ENCODE measurements at places on chromosomes 5 and 9. TPM values are rescaled to one million over a fixed set of nuclear protein-coding genes. Genes with fewer than 3 reads are reported as not detected.

GRCh38 chr9:114150608-114151007 is 4.7 kb upstream of the COL27A1 start:
- DNase-seq: no peak

The FAM81B gene
- total RNA-seq: not detected

DNA sequence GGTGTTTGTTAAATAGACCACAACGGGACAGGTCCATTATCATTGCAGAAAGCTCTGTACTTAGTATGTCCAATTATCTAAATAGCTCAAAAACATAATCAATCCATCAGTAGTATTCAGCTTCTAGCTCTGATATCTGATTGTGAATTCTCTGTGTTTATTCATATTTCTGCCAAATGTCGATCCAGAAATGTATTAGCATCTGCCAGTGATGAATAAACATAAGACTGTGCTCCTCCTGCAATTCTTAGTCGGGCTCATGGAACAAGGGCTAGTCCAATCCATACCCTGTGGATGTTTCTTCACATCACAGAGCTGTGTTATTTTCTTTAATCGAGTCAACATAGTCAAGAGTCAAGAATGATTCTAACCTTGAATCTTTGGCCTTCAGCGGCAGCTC is 1612.1 kb upstream of the WWC1 start:
- no peak for DNase-seq

DNA sequence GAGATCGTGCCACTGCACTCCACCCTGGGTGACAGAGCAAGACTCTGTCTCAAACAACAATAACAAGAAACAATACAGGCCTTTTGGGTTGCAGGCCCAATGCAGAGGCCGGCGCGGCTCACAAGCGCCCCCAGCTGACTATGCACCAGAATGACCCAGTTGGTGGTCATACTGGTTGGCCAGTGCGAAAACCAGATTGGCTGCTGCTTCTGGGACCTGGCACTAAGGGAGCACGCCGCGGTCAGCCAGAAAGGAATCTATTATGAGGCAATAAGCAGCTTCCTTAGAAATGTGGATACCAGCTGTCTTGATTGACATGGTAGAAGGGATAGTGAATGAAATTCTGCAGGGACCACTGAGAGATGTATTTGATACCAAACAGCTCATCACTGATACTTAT is 35.0 kb downstream of the RANBP17 start:
- no peak for DNase-seq

- no peak for DNase-seq
Measured at GRCh38 chr5:168365581-168366081, 74.2 kb downstream of the WWC1 start.

DNA sequence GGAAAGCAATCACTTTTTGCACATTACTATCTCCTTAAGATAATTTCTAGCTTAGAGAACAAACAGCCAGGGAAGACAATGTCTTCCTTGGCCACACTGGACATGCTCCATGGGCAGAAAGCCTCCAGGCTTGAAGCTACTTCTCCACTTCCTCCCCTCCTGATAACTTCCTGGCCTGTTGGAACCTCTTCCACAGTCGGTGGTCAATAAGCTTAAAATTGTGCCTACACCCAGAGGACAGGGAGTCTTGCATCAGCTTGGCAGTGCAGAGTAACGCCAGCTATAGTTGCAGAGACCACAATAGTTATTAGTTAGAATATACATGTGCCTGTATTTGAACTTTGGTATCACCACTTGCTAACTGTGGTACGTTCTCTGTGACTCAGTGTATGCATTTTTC is 58.1 kb upstream of the ABCA1 start:
- no peak for DNase-seq

DNA sequence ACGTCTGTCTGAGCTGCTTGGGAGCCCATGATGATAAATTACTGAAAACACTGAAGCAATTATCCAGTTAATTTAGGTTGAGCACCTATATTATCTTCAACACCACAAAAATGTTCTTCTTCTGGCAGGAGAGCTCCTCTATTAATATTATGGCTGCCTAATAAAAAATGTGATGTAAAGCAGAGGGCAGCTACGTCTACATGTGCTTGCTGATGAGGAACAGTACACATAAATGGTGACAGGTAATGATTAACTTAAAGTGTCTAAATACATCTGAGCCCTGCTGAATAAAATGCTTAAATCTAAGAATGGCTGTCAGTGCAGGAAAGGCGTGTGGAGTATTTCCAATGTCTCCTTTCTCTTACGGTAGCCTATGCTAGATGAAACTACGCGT is 131.3 kb upstream of the NR3C1 start:
- DNase-seq: no peak

DNA sequence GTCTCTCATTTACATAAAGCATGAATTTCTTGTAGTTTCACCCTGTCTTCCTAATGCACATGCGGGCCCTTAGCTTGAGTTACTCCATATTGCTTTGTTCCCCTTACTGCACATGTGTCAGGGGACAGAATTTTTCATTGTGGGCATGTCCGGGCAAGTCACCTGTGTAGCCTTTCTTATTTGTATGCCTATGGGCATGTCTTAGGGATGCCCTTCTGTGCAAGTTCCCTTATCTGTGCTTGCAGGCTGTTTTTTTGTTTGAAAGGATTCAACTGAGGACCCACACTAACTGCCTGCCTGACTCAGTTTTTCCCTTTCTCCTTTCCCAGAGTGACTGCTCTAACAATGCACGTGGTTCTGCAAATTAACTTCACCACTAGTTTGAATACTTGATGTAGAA is 161.7 kb downstream of the YTHDC2 start:
- no peak for DNase-seq

The HAVCR2 gene
- total RNA-seq: not detected

DNA sequence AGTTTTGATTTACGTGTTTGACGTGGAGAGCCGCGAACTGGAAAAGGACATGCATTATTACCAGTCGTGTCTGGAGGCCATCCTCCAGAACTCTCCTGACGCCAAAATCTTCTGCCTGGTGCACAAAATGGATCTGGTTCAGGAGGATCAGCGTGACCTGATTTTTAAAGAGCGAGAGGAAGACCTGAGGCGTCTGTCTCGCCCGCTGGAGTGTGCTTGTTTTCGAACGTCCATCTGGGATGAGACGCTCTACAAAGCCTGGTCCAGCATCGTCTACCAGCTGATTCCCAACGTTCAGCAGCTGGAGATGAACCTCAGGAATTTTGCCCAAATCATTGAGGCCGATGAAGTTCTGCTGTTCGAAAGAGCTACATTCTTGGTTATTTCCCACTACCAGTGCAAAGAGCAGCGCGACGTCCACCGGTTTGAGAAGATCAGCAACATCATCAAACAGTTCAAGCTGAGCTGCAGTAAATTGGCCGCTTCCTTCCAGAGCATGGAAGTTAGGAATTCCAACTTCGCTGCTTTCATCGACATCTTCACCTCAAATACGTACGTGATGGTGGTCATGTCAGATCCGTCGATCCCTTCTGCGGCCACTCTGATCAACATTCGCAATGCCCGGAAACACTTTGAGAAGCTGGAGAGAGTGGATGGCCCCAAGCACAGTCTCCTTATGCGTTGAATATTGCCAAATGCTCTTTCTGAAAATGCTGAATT is 850 bp downstream of the RRAGA start:
- no peak for DNase-seq

The ADAMTSL2 gene
- not detected for total RNA-seq

DNA sequence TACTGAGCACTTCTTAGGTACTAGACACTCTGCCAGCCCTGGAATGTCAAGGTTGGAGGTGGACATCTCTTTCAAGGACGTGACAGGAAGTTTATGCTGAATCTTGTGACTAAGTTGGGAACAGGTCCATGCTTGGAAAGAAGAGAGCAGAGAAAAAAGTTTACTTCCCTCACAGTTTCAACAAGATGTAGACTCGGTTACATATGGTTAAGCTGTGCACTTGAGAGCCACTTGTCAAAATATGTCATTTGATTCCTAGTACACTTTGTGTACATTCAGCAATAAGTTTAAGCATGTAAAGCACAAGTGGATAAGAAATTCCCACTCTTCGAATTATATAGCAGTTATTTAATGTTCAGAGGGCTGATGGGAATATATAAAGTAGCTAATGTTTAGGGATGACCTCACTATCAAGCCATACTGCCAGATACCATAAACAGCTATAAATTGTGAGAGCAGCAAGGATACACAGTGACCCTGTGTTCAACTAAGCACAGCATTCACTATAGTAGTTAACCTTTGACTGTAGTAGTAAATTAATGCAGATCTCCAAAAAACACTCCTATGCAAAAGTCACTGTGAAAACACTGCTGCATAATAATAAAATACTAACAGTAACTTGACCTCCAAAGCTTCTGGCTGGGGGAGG is 1944.6 kb upstream of the WWC1 start:
- DNase-seq: no peak

The PCDHGA11 gene
- total RNA-seq: 2.6 TPM

DNA sequence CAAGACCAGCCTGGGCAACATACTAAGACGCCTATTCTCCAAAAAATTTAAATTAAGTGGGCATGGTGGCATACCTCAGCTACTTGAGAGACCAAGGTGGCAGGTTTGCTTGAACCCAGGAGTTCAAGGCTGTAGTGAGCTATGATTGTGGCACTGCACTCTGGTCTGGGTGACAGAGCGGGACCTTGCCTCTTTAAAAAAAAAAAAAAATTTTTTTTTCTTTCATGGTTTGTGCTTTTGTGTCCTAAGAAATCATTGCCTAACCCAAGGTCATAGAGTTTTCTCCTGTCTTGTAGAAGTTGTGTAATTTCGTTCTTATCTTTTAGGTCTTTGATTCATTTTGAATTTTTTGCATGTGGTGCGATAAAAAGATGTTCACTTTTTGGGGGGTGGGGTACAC is 12.3 kb downstream of the GPBP1 start:
- no peak for DNase-seq

- DNase-seq: no peak
Measured at GRCh38 chr5:97550164-97550563, 367.1 kb upstream of the RIOK2 start.

GRCh38 chr9:4997631-4998030 is 12.6 kb downstream of the JAK2 start:
- DNase-seq: no peak

- no peak for DNase-seq
Measured at GRCh38 chr5:17444496-17444895, 53.5 kb upstream of the TAF11L2 start.

- no peak for DNase-seq
Measured at GRCh38 chr5:65482736-65483545, 1.2 kb upstream of the ADAMTS6 start.

DNA sequence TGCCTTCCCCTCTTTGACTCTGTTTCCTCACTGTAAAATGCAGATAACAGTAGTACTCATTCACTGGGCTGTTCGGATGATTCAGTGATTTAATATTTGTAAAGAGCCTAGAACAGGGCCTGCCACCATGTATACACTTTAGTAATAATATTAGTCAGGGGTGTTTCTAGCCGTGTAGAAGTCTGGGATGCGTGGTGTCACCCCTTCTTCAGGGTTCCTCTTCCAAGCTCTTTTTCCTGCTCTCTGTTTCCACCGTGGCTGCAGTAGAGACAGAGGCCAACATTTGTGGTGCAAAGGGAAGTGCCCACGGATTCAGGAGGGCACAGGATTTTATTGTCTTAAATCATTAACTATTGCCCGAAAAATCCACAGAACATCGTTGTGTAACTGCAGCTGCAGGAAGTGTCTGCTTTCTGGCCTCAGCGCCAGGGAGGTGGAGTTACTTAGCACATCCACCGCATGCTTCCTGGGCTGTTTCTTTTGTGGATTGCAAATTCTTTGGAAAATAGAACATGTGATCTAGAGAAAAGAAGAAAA is 61.7 kb downstream of the TRIO start:
- peak; percentile 80 for DNase-seq

DNA sequence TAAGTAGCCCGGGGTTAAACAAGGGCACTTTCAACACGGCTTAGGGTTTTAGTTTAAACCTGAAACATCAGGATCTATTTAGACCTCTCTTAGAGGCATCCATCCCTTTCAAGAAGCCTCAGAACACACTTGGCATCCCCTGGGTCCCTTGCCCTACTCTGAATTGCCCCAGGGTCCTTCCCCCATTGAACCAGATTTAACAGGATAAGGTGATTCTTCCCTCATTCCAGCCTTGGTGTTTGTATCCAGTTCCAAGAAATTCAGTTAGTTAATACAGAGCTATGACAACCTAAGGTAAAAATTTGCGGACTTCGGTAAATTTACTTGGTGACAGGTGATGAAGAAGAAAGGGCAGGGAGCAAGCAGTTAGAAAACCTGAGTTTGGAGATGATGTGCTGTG is 35.8 kb upstream of the GLIS3 start:
- DNase-seq: no peak

Data from epithelial cell of proximal tubule (primary cell).